ENCODE measurements at places on chromosomes 7 and 10.
A peak's percentile ranks its signal among the peaks of the same experiment; 100 is the strongest.

DNA sequence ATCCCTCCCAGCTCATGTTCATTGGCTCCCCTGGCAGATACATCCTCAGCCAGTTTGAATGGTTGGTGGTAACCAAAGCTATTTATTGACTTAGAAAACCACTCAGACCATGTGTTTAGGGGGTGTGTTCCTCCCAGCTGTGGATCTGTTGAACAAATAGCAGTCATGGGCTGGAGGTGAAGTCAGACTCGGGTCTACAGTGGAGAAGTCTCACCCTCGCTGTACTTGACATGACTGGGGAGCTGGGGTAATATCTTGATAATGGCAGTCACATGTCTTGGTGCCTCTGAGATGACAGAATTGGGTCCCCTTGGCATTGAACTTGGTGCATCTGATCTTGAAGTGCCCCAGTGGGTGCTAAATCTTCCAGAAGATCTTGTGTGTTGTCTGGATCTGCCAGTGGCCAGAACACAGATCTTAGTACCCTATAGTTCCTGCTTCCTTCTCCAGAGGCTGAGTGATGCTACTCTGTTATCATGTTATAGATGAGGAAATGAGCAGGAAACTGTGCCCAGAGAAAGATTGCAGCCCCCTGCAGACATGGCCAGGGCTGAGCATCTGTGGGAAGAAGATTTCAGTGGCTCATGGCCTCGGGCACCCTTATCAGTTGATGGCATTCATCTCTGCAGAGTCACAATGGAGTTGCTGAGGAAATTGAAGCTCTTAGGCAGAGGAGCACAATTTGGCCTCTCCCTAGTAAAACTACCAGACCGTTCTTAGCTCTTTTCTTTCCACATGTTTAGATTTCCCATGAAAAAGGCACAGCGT lies 50.4 kb downstream of the ADRA2A start:
- no peak for DNase-seq

DNA sequence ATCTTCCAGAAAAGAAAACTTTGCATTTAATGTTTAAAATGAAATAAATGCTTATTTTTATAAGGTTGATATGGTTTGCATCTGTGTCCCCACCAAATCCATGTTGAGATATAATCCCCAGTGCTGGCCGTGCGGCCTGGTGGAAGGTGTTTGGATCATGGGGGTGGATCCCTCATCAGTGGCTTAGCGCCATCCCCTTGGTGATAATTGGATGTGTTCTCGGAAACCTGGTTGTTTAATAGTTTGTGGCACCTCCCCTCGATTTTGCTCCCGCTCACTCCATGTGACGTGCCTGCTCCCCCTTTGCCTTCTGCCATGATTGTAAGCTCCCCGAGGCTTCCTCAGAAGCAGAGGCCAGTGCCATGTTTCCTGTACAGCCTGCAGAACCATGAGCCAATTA lies 2.4 kb upstream of the MTPAP start:
- DNase-seq, result no peak

DNA sequence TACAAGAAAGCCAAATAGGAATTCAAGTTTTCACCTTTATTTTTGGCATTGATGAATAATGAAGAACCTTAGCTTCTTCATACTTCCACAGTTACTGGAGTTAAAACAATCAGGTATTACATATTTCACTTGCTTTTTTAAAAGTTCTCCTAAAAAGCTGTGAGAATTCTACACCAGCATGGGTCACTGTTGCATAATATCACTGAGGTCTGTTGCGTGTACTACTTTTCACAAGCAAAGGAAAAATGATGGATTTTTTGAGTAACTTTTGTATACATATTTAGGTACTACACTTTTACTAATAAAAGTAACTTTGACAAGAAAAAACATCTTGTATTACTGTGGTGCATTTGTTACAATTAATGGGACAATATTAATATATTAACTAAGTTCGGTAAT lies 15.2 kb downstream of the FAM24B start:
- peak; percentile 18 for DNase-seq

DNA sequence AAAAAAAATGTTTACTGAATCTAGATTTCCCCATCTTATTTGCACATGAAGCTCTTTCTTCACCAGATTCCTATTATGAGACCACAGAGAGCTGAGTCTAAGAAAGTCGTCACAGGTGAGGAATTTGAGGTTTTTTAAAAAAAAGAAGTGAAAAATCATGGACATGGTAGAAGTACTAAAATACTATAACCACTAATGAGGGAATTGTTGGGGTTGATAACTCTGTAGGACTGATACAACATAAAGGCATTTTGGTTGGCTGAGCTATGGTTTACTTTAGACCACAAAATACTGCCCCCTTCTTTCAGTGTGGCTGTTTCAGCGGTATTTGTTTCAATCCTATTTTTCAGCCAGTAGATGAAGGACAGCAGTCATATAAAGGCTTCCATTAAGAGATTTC lies 1111.3 kb downstream of the TYW1 start:
- peak; percentile 86 for DNase-seq

DNA sequence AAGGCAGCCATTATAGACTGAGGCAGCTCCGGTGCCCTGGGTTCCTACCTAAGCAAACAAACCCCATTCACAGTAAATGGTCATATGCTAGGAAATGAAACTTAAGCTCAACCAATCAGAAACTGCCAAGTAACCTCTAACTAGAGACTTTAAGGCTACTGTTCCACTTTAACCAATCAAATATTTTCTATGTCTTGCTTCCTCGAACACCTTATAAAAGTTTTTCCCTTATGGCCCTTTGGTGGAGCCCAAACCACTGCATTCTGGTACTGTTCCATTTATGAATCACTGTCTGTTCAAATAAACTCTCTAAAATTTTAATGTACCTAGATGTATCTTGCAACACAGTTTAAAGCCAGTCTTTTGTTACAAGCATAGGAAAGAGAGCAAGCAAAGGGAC lies 361.1 kb downstream of the HGF start:
- no peak for DNase-seq

- DNase-seq, result peak; percentile 44
Observed at GRCh38 chr7:1176891-1177373, 16.9 kb upstream of the ZFAND2A start.

DNA sequence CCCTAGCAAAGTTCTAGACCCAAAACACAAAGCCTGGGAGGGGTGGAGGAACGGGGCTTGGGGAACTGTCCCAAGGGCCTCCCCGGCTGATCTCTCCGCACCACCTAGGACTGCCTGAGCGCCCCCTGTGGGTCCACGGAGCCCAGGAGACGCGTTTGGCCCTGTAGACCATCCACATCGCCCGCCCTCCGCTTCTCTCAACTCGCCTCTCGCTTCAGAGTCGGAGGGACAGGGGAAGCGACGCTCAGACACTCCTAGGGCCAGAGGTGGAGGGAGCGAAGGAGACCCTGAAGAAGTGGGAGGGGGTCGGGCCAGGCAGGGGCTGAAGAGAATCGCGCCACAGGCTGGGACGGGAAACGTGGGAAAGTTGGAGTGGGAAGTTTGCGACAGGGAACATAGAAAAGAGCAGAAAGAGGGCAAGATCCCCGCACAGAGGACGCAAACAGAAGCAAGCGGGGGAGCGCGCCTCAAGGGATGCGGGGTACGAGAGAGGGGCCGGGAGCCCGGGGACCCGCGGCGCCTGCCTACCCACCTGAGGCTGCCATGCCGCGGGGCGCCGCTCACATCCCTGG lies 378 bp downstream of the PIK3AP1 start:
- peak; percentile 7 for DNase-seq

- DNase-seq, result peak; percentile 96
Observed at GRCh38 chr7:99142727-99143520, 984 bp downstream of the SMURF1 start.

DNA sequence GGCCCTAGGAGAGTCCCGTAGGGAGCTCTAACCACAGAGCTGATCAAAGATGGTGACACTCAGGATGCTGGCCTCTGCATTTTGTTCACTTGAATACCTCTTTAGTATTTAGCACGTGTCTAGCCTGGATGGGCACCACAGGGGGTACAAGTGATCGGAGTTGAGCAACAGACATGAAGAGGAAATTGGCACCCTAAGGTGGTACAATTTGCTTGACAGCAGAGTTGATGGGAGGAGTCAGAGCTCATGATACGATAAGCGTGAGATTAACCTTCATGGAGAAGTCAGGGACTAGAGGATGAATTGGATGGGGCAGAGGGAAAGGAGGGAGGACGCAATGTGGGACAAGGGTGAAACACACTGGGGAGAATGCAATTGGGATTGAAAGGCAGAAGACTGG lies 9.9 kb upstream of the ZNF212 start:
- DNase-seq, result no peak

DNA sequence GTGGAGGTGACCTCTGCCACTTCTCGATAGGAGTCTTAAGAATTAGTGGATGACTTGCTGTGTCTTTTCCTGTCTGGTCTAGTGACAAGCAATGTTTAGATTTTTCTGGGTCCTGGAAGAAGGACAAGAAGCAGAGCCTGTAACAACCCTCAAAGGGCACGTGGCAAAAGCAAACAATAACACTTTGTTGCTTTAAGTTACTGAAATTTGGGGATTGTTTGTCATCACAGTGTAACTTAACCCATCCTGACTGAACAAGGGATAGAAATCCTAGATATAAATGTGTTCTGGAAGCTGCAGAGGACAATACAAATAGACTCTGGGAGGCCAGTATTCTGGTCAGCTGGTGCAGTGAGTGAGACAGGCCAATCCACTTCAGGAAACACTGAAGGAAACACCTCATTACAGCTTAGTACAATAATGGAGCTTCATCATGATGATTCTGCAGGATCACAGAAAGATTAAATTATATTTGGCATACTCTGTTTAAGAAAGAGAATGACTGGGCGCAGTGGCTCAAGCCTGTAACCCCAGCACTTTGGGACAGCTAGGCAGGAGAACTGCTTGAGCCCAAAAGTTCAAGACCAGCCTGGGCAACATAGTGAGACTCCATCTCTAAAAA lies 23.3 kb downstream of the ENKUR start:
- DNase-seq, result no peak

GRCh38 chr10:98020784-98021183 lies 9.6 kb downstream of the CRTAC1 start:
- DNase-seq, result no peak

GRCh38 chr7:51276967-51277366 lies 39.6 kb downstream of the COBL start:
- no peak for DNase-seq

DNA sequence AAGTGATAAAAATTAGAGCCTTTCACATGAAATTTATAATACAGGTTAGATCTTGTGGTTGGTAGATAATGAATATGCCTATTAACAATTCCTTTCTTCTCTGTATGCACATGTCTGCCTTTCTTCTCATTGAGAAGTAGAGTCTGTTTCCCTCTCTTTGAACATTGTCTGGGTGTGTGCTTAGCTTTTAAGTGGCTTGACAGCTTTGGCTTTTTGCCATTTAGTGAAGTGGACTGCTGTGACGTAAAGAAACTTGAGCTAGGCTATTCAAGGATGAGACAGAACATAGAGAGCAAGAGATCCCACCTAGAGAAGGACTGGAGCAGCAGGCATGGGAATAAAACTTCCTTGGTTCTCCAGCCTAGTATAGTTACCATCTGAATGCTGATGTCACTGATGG lies 996.7 kb upstream of the CELF2 start:
- no peak for DNase-seq

- no peak for DNase-seq
Observed at GRCh38 chr10:77631241-77631640, 6.4 kb downstream of the KCNMA1 start.

DNA sequence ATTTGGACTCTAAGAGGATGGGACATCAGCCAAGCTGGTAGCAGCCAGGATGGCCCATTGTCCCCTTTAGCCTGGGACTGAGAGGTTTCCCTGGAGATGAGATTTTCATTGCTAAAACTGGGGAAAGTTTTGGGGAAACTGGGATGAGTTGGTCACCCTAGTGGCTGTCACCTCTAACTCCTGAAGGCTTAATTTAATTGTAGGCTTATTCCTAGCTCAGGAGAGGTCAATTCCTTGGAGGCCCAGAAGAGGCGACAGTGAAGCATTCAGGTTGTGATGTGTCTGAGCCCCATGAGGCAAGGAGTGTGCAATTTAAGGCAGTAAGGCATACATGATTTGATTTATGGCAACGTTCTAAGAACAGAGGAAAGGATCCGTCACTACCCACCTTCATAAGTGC lies 24.9 kb upstream of the JAZF1 start:
- no peak for DNase-seq

- DNase-seq, result no peak
Observed at GRCh38 chr10:24783504-24783903, 59.8 kb upstream of the ARHGAP21 start.

DNA sequence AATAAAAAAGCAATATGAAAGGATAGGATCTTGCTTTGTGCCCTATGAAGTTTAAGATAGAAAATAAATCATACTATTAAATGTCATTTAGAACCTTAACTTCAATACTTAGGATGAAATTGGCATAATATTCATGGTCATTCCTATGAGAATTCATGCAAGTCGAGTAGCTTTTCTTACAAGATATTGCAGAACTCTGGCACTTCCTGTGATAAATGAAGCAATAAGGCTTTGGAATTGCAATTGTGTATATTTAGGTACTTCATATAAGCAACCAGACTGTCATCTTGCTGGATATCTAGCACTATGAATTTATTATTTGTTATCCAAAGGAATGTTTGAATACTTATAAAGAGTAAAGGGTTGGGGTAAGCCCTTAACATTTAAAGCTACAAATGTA lies 116.5 kb downstream of the ZNF438 start:
- peak; percentile 51 for DNase-seq

GRCh38 chr7:151838861-151839381 lies 38.0 kb downstream of the PRKAG2 start:
- DNase-seq, result no peak

DNA sequence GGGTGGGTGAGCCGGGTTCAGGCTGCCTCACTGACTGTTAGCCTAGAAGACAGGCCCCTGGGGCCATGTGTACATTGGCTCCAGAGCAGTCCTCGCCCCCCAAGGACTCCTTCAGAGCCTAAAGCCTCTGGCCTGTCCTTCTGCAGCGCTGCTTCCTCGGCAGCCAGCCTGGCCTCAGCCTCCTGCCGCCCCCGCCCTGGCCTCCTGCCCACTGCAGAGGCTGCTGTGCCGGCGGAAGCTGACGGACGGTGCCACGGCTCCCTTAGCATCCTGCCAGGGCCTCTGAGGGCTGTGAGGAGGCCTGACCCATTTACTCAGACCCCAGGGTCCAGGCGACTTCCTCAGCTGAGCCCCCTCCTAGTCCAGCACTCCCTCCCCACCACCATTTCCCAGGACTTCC lies 4.9 kb downstream of the SRRM3 start:
- no peak for DNase-seq

- DNase-seq, result no peak
Observed at GRCh38 chr7:28112467-28112866, 68.1 kb downstream of the JAZF1 start.

DNA sequence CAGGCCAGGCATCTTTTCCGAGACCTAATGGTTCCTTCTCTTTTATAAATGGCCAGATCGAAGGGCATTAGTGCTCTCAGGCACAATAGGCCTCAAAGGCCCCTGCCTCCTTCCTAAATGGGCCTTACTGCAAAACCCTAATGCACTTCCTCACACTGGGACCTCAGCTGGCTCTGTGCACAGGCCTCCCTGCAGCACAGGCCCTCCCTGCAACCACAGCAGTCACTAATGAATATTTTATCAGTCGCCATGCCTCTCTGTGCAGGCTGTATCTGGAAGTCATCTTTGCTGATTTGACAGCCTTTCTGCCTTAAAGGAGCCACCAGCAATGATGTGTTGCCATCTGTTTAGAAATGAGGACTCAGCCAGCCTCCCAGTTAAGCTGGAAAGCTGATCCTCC lies 54.9 kb upstream of the SDK1 start:
- DNase-seq, result no peak

Data from AG10803 (cell line).